Activated T-cell treated with anti-CD3 and anti-CD28 coated beads, Interleukin-2, amount 50 U/mL, for 72 hours (primary cell): ENCODE measurements at places on chromosomes 16 and 17. TPM values are rescaled to one million over a fixed set of nuclear protein-coding genes. Genes with fewer than 3 reads are reported as not detected.

DNA sequence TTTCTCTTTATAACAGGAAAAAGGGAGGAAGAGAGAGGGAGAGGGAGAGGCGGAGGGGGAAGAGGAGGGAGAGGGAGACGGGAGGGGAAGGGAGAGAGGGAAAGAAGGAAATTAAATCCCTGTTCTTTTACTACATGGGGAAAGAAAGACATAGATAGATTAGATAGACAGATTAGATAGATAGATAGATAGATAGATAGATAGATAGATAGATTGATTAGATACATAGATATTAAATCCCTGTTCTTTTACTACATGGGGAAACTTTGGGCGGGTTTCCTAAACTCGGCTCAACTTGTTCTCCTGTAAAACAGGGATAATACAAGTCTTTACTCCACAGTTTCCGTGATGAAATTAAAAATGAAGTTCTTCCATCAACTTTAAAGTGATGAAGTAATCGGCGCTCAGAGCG, 661 bp downstream of the RFWD3 start:
- DNase-seq, result no peak

- peak; percentile 78 for DNase-seq
Measured at GRCh38 chr16:70428178-70428998, 10.5 kb downstream of the ST3GAL2 start.

DNA sequence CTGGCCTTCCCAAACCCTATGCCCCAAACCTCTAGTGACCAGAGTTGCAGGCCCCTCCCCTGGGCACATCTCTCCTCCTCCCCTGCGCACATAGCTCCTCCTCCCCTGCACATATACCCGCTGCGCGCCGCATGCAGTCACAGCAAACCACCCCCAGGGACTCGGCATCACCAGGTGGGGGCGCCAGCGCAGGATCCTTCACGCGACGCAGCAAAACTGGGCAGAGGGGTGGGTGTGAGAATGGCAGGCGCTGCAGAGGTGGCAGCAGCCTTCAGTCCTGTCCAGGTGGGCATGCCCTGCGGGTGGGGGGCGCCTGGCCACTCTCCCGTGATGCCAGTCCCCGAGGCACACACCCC, 5.6 kb downstream of the CORO6 start:
- DNase-seq, result peak; percentile 96

DNA sequence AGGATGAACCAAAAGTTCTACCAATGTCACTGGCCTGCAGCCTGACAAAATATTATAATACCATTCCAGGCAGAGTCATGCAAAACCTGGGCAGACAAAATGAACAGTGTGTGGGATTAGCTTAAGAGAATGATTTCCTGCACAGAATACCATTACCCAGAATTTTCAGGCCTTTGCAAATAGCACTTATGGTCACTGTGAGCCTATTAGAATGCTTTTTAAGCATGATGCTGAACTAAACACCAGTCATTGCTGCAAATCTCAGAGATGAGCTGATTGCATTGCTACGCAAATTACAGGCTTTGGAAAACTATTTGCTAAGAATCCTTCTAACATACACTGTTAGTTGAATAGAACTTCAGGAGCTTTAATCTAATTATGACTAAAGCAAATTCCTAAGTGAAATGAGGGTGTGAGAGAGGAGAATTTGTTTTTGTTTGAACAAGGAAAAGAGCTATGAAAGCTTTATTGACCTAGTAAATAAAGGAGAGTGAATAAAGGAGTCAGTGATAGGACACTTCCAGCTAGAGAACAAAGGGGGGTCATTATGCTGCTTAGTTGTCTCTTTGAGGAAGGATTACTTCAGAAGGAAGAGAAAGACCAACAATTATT, 398.8 kb downstream of the HS3ST3B1 start:
- DNase-seq, result no peak

- DNase-seq, result no peak
Measured at GRCh38 chr16:77062878-77063675, 127.9 kb upstream of the MON1B start.

DNA sequence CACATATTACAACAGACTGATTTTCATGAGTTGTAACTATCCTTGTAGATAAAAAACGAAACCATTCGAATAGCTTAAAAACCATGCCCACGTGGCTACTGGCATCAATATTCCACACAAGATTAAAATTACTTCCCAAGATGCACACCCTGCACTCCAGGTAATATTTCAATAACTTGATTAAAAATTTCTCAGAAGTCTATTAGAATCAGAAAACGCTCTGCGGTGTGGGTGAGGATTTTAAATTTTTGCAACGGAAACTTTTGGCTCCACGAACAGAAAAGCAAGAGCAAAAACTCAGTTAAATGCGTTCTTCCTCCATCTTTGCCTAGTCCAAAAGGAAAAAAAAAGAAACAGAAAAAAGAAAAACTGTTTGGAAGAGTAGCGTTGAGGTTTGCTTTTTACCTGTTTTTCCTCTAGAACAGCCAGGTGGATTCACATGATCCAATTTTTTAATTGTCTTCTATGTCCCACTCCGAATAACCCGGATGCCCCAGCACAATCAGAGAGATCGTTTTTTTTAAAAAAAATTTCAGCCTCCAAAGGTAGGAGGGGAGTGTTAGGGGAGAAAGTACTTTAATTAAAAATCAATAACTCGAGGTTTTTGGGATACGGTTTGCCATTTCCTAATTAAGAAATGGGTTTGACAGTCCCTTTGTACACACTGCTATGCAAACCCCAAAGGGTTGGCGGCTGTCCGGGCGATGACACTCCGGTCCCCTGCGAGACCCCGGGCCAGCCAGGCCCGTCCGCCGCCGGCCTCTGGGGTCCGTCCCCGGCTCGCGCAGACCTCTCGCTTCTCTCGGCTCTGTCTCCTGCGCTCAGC, 708 bp upstream of the NFAT5 start:
- DNase-seq, result no peak

Gene IL34
- 0.35 TPM for total RNA-seq

- DNase-seq, result no peak
Measured at GRCh38 chr17:77884967-77885641, 73.4 kb upstream of the TNRC6C start.

DNA sequence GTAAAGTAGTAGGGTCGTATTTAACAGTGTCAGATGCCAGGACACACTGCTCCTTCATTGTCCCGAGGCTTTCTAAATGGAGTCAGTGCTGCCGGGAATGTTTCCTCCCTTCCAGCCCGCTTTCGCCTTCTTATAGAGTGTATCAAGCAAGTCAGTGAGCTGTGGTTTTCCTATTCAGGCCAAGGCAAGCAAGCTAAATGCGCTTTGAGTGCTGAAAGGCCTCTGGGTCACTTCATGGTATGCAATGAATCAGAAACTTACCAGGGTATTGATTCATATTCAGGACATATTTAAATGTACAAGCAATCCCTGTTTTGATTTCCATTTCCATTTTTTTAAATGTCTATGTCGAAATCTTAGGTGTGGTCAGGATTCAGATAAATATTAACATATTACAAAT, 327.9 kb upstream of the SOX9 start:
- no peak for DNase-seq

DNA sequence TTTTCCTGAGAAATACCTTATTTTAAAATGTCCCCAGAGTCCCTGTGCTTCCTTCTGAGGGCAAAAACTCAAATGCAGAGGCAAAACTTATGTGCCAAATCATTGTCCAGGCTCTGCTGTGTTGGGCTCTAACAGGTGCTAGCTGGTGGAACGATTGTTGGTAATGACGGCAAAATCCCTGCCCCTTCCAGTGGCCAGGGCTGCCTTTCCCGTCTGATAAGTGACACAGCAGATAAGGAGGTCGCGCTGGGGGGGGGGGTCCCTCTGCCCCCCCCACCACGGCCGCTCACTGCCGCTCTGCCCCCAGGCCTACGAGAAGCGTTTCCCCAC, 29.1 kb downstream of the SEC14L5 start:
- no peak for DNase-seq

GRCh38 chr16:56576585-56577299, 11.9 kb downstream of the MT4 start:
- DNase-seq, result peak; percentile 89

Gene CFAP52
- 0.77 TPM for total RNA-seq

DNA sequence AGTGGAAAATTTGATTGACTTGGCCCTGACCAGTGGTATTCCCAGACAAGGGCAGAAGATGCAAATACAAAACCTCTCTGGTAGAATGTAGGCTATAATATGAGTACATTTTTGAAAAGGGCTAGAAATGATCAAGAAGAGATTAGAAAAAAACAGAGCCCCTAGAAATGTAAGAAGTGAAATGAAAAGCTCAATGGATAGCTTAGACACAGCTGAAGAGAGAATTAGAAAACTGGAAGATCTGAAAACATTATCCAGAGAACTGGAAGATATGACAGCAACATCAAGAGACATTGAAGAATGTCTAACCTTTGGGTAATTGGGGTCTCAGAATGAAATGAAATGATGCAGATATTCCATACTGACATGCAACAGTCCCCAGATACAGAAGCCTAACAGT, 105.2 kb upstream of the ZNF750 start:
- no peak for DNase-seq

DNA sequence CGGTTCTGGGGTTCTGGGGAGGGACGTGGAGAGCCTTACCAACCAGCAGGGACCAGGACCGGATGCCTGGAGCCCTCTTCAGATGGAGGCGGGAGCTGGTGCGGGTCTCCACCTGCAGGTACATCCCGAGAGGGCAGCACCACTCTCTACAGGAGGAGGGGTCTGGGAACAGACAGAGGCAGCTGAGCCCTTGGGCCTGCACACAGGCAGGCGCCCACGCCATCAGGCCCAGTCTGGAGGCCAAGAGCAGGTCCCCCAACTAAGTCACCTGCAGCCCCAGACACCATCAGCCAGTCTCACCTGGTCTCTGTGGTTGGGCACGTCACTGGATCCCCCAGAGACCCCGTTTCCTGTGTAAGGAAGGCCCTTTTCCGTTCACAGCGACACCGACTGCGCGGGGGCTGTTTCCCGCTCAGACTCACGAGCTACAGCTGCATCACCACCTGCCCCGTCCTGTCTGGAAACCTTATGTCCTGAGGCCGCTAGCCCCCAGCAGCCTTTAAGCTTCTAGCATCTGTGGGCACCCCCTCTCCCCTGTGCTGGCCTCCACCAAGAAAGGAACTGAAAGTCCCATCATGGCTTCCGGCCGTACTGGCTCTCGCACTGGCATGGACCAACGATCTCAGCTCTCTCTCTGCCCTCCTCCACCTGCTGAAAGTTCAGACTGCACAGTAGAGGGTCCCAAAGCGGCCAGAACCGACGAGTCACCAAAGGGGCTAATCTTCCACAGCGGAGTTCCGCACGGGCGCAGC, 1.2 kb downstream of the CYBC1 start:
- DNase-seq, result peak; percentile 61

Gene CD300H
- not detected for total RNA-seq

Gene FBXW10B
- 1.2 TPM for total RNA-seq

Gene SLC16A13
- total RNA-seq, result 5.5 TPM

GRCh38 chr17:75764417-75764710, 628 bp downstream of the GALK1 start:
- no peak for DNase-seq
